ENCODE measurements at places on chromosomes 2 and 18.

- no peak for DNase-seq
Observed at GRCh38 chr18:79973517-79973916, 9.1 kb downstream of the HSBP1L1 start.

- DNase-seq = no peak
Observed at GRCh38 chr2:212712466-212712865, 173.9 kb upstream of the ERBB4 start.

DNA sequence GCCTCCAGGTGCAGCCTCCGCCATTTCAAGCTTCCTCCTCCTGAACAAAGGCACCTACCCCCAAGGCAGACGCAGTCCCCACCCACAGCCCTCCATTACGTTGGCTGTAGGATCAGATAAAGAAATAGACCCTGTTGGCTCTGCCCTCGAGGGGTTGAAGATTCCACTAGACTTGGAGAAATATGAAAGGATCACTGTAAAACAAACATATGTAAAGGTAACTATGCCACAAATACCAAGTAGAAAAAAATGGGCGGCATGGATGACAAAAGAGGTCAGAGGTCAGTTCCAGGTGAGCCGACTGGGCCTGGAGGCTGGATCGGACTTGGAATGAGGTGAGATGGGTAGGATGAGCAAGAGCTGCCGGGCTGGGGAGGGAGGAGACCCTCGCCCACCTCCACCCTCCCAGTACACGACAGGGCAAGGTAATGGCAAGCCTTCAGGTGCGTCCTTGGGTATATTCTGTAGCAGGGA lies 84.8 kb upstream of the POMC start:
- DNase-seq = no peak

DNA sequence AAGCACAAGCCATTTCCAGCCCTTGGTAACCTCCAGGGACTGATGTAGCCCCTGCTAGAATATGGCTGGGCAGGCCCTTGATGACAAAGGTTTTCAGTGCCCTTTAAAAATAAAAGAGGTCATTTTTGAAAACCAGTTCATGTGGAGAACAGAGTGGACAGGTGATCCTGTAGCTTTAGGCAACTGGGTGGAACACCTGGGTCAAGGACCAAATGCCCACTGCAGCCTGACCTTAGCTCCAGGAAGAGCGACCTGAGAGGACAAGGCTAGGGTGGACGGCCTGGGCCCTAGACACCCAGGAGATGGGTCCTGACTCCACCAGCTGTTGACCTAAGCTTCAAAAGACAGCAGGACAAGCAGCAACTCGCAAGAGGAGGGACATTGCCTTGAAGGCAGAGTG lies 116.6 kb downstream of the LIPG start:
- DNase-seq = no peak

DNA sequence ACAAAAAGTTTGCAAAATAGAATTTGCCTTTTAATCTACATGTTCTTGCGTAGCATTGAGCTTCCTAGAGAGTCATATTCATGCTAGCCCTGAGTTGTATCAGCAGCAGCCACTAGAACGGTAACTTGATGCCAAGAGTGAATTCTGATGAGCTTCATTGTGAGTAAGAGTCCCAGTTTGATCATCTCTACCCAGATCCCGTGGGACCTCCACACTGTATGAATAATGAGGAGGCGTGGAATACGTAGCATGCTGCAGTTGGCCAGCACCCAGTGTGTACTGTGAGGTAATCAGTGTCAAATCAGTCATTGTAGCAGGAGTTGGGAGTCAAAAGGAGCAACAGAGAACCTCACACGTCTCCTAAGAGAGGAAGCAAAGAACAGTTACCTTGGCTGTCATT lies 197.9 kb downstream of the NEDD4L start:
- no peak for DNase-seq

- no peak for DNase-seq
Observed at GRCh38 chr2:120719491-120719890, 16.2 kb upstream of the GLI2 start.

DNA sequence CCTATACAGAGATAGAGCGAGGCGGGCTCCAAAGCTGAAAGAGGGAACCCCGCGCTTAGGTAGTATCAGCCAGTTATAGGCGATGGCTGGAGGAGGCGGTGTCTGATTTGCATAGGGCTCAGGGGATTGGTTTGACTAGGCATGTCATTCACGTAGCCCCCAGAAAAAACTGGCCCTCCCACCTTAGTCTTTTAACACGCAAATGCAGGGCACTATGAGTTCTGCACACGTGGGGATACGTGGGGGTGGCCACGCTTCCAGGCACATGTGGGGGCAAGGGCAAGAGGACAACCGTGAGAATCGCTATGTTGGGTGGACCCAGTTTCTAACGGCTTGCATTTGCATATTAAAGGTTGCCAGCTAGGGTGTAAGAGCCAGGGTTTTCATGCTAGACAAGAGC lies 56.7 kb upstream of the MSTN start:
- DNase-seq = peak; percentile 7

DNA sequence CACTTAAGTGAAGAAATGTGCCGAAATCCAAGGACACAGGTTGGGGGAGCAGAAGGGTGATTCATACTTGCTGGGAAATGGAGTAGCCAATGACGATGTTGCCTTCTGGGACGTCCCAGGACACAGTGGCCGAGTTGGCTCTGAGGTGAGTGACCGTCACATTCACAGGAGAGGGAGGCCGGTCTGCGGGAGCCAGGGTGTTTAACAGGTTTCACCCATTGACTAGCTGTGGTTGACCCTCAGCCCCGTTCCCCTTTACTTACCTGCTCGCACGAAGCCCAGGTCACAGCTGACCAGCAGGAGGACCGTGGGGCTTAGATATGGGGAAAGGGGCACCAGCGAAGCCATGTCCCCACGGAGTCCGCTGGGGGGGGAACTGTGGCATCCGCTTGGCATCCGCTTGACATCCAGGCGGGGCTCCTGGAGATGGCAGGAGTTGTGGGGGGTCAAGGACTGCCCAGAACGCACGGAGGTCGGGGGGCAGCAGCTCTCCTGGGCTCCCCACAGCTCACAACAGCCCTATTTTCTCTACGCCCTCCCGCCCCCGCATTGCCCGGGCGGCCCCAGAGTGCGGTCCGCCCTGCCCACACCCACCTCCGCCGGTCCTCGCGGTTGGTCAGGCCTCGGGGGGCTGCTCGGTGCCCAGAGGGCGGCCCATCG lies 586 bp downstream of the FNDC4 start:
- no peak for DNase-seq

- no peak for DNase-seq
Observed at GRCh38 chr2:180063494-180064092, 56.5 kb upstream of the CWC22 start.

GRCh38 chr2:220855296-220855695 lies 716.8 kb downstream of the EPHA4 start:
- DNase-seq = no peak

DNA sequence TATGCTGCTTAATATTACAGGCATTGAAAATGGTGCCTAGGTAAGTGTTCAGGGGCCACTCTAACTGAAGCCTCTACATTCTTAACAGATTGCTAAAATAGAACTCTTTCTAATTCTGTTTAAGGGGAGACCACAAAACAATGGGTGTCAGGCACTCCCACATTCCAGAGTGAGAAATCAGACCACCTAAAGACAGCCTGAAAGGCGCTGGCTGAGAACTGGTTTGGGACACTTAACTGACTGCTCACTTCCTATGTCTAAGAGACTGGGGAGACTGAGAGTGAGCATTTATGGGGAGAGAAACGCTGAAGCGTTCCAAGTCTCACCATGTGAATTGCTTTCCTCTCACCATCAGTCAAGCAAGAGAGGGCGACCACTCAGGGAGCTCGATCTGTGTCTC lies 108.8 kb upstream of the ITGB6 start:
- DNase-seq = no peak

- no peak for DNase-seq
Observed at GRCh38 chr18:25033747-25034471, 318.1 kb downstream of the ZNF521 start.

- no peak for DNase-seq
Observed at GRCh38 chr2:113602869-113603466, 24.1 kb upstream of the RABL2A start.

DNA sequence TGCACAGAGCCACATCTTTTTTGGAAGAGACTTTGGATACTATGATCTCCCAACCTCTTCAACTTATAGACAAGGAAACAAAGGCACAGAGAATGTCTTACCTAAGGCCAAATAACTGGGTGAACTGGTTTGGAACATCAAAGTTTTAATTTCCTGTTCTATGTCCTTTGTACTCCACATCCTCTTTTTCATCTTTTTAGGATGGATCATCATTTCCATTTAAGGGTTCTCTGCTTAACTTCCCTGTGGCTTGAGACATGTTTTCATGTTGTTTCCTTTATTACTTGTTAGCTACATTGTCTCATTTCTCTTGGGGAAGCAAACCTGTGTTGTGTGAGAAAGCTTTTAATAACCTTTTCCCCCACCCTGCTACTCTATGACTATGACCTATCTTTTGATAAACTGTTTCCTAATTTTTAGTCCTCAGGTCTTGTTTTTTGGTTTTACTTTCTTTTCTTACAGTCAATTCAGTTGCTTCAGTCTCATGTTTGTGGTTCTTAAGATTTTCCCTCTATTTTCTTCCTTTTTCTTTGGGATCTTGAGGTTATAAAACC lies 22.5 kb upstream of the RMND5A start:
- DNase-seq = no peak

DNA sequence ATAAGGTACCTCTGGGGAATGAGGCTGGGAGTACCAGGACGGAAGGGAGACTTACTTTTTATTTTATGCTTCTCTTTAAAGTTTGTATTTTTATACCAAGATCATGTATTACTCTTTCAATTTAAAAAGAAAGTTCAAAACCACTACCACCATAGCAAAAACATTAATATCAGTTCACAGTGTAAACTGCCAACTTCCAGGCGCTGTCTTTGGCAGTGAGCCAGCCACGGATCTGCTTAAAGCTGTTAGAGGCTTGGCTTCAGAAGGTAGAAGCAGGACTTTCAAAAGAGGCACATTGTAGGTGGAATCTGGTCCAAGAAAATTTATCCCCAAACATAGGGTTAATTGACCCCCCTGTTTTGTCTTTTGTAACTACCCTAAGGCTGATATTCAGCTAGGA lies 74.8 kb downstream of the B3GNT2 start:
- no peak for DNase-seq

DNA sequence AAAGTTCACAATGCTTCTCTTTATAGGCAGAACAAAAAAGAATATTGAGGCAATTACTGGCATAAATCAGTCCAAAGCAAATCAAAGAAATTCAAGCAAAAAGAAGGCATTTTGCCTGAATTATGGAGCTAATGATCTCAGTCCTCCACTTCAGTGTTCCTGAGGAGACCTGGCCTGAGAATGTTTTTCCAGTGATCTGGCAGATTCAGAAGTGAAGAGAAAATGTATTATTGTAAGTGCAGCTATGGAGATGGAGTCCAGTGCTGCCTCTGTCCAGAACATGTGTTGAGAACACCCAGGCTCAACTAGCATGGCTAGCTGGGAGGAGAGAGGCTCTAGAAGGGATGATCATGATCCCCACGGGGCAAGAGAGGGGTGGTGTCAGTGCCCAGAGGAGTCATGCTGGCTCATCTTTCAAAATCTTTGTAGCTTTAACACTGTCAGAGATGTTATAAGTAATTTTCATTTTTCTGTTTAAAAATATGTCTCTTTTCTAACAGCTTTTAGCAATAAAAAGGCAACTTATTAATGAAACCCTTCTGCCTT lies 367.0 kb upstream of the RAB12 start:
- DNase-seq = no peak

GRCh38 chr2:174681099-174682006 lies 82.9 kb downstream of the CHRNA1 start:
- DNase-seq = no peak

GRCh38 chr2:126979039-126980003 lies 80.6 kb downstream of the TEX51 start:
- no peak for DNase-seq

DNA sequence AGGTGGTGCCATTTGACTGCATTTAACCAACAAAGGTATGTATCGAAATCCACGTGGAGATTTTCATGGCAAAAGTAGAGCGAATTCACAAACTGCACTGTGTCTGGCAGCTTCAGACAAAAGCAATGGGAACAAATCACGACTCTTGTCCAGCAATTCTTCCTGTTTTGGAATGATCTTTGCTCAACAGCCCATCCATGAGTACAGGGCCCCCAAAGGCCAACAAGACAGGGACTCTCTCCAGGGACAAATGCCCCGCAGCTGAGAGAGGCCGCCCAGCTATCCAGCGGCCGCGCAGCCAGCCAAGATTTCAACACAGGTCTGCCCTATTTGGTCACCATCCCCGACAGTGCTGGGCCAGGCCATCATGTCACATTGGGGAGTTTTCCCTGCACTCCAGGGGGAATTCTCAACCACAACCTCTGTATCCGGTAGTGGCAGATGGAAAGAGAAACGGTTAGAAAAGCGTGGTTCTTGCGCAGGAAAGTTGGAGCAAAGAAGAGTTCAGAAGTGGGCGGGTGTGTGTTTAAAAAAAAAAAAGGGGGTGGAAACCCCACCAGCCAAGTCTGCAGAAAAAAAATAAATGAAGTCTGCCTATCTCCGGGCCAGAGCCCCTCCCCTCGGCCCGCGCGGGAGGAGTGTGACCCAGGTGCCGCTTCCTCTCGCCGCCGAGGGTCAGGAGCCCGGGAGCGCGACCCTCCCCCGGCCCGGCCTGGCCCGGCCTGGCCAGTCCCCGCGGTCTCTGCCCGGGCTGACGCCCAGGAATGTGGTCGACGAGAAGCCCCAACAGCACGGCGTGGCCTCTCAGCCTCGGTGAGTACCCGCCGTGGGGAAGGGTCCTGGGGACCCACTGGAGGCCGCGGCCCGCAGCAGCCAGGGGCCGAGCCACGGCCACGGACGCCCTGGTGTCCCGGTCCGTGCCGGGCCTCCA lies at the start of gene GYPC:
TSS of gene GYPC (plus strand) at position 659 of the 931 bp plus-strand sequence. CDS start at position 765, 106 bp downstream.
- no peak for DNase-seq

- DNase-seq = no peak
Observed at GRCh38 chr2:169164311-169164710, 94.9 kb downstream of the DHRS9 start.

- DNase-seq = no peak
Observed at GRCh38 chr2:181984060-181984459, 1.6 kb upstream of the PPP1R1C start.

DNA sequence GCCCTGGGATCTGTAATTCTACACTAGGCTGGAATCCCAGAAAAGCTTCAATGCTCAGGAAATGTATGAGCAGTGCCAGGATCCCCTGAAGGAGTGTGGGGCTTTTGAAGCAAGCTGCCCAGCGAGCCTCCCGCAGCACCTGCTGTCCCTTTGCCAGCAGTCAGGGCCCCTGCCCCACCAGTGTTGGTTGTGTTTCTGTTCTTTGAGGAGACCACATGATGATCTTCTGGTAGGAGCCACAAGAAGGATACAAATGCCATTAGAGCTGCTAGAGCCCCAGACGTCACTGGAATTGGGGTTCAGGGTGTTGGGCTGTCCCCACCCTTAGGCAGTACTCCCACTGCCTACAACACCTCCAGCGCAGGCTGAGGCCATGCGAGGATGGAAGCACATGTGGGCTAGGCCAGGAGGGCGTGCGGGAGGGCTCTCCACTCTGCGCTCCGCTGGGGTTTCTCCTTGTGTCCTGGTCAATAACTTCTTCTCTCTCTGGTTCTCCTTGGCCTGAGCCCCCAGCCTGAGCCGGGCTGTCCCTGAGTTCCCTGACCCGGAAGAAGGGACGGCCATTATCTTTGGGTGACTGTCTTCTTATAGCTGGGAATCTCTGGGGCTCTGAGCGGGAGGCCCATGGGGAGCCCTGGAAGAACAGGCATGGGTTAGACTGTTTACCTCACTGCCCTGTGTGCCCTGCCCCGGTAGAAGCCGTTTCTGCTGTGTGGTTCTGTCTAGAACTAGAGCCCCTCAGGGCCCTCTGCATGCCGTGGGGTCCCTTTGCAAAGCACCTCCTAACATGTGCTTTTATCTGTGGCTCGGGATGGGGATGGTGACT lies 73.9 kb downstream of the LRRFIP1 start:
- no peak for DNase-seq
